ENCODE measurements at places on chromosomes 5 and 9.

GRCh38 chr5:26009742-26010141 lies 1028.6 kb downstream of the CDH9 start:
- DNase-seq = no peak

- no peak for DNase-seq
Measured at GRCh38 chr5:38790268-38790667, 55.5 kb upstream of the OSMR start.

DNA sequence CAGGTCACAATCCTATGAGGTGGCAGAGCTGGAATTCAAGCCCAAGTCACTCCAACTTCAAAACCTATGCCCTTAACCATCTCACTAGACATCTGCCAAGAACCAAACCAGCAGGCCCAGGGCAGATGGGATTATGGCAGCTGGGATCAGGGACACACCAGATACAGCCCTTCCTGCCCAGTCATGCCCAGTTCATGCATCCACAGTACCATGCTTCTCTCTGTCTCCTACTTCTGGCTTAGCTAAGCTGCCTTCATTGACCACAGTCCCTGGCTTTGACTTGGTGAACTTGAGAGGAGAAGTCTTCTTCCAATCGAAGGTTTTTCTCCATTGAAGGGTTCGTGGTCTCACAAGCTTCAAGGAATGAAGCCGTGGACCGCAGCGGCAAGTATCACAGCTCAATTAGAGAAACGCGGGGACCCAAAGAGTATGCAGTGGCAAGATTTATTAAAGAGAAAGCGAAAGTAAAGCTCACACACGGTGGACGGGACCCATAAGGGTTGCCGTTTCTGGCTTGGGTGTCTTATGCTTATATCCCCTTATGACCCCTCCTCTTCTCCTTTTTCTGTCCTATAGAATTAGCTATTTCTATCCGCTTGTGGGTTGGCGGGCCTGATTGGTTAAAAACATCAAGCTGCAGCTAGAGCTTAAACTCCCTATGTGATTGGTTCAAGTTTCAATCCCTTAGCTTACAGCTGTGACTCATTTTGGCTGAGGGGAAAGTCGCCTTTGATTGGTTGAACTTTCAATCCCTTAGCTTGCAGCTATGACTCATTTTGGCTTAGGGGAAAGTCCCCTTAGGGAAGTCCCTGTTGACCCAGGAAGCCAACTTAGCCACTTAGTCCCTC lies 101.2 kb downstream of the TRIM36 start:
- DNase-seq = no peak

- no peak for DNase-seq
Measured at GRCh38 chr5:115124741-115125140, 45.0 kb downstream of the TRIM36 start.

DNA sequence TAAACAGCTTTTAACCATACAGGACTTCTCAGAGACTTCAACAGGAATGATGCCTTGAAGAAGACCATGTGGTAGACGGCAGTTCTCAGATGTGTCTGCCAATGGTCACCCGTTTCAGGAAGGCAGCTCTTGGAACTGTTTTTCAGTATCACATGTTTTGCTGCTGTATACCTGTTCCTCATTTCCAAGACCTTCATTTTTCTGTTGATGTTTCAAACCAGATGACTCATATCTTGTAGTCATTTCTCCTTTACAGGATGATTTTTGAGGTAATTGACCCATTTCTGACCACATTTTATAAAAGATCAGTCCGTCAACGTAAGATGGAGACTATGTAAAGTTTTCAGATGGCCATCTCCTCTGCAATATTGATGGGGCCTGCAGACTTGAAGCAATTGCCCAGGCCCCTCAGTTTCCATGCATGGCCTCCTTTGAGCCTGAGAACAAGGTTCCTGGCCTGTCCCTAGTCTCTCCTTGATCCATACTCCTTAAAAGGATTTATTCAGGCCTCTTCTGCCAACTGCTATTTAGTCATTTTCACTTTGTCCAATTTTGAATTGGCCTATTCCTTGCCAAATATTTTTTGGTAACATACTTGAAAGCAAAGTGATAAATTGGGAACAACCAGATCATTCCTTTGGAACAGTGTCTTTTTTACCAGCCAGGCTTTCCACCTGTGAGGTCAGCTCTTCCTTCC lies 128.6 kb downstream of the PDZD2 start:
- no peak for DNase-seq

DNA sequence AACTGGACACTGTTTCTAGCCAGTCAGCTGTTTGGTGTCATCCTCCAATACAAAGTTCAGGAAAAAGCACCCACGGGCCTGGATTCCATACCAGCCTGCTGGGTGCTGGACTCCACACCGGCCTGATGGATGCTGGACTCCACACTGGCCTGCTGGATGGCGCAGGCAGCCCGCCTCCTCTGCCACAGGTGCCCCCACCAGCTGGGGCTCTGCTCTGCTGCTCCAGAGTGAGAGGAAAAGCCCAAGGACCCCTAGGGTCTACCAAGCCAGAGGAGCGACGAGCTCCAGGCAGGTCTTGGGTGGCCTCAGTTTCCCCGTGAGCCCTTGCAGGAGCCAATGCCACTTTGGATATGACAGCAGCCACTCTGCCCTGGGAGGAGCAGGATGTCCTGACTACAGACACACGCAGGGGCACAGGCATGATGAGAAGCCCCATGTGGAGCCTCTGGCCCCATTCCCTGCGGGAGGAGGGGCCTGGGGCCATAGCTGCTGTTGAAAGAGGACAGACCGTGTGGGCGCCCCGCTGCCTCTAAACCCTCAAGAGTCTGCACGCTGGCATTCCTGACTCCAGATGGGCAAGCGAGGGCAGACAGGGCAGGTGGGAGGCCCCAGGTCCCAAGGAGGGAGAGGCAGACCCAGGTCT lies 141.6 kb downstream of the OLFM1 start:
- DNase-seq = no peak

- DNase-seq = no peak
Measured at GRCh38 chr5:91307048-91307447, 76.1 kb downstream of the ARRDC3 start.

DNA sequence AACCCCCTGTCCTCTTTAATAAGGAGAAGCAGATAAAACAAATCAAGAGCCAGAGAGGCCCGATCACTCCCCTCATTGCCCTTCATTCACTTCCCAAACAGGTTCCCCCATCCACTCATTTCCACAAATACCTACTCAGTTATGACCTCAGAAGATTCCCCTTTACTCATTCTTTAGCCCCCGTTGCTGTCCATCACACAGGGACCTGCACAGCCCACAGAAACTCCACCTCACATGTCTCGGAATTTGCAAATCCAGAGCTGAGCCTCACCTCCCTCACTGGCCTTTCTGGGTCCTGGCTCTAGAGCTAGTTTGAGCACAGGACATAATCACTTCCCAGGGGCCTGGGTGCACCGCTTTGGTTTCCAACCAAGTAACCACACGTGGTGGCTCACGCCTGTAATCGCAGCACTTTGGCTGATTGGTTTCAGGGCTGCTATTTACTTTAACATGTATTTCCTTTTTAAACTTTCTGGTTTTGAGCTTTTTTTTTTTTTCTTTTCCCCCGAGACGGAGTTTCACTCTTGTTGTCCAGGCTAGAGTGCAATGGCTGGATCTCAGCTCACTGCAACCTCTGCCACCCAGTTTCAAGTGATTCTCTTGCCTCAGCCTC lies 17.8 kb downstream of the ATP6V0E1 start:
- no peak for DNase-seq

Measured in vagina (tissue), 2 donors.